ENCODE measurements at places on chromosomes 7 and 10. TPM values are rescaled to one million over a fixed set of nuclear protein-coding genes. Genes with fewer than 3 reads are reported as not detected.

The SEMA3D gene
- 5.7 TPM for polyA plus RNA-seq

The LRRC18 gene
- polyA plus RNA-seq, result not detected

DNA sequence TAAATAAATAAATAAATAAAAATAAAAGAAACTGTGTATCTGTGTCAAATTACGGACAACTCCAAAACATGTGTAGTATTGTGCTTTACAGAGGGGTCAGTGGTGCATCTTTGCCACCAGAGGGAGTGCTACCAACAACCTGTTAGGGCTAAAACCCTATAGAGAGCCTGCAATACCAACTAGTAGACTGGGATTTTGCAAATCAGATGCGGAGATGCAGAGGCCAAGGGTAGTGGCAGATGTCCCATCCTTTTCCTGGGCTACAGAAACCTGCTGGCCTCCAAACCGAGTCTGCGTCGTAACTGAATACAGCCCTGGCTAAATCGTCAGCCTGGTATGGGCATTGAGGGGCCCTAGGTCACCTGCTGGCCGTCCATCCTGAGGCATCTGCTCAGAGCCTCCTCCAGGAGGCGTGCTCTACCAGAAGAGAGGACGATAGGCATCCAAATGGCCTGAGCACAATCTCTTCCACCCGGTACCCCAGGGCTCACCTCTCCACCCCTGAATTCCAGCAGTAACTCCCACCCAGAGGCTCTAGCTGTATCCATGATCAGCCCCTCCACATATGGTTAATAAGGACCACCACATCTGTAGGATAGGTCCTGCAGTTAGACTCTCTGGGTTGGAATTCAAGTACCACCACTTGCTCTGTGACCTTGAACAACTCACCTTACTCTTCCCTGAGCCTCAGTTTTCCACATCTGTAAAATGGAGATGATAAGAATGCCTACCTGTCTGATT is 6.2 kb upstream of the RRP12 start:
- DNase-seq, result peak; percentile 57

DNA sequence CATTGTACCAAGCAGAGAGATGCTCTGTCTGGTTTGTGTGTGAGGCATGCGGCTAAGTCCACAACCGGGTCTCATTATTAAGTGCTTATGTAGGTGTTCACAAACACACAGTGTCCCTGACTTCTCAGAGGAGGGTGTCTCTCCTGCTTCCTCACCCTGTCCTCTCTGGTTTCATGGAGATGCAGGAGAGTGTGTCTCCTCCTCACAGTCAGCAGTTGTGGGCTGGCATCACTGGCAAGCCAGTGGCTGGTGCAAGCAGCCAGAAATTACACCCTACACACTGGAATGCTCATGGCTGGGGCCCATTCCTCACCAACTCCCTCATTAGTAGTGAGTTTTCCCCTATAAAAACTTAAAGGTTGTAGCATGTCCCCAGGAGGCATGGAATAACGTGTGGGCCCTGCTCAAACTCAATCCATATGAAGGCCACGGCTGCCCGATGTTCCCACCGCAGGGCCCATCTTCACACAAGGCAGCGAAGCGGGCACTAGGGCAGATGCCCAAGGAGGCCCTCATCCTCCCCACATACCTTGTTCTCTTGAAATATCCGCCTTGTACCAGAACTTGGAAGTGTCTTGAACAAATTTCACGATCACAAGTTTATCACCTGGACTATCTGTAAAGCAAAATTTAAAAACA is 280.1 kb downstream of the TNS3 start:
- no peak for DNase-seq

- no peak for DNase-seq
These were observed 44.5 kb upstream of the AGR3 start for GRCh38 chr7:16926283-16926682.

GRCh38 chr7:127635659-127636285 is 16.2 kb upstream of the SND1 start:
- no peak for DNase-seq

DNA sequence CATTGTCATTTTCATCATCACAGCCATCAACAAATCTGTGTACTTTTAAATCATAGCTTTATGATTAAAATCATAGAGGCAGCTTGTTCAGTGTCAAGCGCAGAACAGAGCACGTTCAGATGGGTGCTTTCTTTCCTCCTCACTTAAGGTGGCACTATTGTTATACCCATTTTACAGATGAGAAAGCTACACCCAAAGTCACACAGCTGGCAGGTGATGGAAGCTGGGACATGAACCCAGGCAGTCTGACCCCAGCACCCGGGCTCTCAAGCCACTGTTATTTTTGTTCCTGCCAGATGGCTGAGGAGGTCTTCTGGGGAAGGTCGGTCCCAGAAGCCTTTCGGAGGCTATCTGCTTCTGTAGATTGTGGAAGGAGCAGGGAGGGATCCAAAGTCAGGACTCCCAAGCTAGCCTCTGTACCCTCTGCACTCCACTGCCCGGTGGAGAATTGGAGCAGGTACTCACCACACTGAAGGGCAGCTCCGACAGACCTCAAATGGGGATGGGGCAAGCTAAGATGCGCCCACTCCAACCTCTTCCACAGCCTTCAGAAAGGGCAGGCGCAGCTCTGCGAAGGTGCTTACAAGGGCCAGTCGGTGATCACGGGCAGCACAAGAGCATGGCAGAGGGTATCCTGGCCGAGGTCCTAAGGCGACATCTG is 610 bp downstream of the AVPI1 start:
- DNase-seq, result no peak

DNA sequence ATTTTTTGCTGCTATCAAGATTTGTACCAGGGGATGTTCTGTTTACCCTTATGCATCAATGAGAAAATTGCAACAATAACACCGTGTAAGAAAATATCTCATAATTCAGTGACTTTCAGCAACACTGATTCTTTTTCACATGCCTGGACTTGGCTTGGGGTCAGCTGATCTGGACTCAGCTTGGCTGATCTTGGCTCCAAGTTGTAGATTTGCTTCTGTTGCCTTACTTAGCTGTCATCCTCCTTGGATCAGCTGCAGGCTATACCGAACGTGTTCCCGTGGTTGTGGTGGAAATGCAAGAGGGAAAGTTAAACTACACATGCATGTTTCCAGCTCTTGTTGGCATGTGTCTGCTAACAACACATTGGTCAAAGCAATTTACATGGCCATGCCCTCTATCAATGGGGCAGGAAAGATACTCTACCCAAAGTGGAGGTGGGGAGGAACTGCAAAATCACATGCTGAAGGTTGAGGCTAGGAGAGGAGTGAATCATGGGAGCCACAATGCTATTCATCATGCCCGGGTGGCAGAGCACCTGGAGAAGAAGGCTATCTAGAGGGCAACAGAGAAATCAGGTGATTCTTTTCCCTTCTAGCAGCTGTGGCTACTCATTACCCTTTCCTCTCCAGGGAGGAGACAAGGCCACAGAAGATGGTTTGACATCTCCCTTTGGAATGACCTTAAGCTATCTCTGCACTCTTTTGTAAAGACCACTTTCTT is 1276.3 kb upstream of the AUTS2 start:
- no peak for DNase-seq

DNA sequence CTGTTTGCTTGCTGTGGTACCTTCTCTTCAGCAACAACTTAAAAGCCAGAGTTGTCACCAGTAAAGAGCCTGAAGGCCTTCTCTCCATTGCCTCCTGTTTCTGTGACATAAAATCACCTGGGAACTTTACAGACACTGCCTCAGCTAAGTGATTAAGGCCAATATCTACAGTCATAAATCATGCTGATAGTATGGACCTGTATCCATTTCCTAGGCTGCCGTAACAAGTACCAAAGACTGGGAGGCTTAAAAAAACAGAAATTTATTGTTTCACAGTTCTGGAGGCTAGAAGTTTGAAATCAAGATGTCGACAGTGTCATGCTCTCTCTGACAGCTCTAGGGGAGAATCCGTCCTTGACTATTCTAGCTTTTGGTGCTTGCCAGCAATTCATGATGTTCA is 108.4 kb upstream of the UNC5B start:
- DNase-seq, result no peak
